ENCODE measurements at places on chromosomes 13 and 19. TPM values are rescaled to one million over a fixed set of nuclear protein-coding genes. Genes with fewer than 3 reads are reported as not detected.

Gene ZNF132
- 9.5 TPM for total RNA-seq

Gene C19orf85
- not detected for total RNA-seq

Gene SERPINE3
- not detected for total RNA-seq

Gene CYP4F2
- total RNA-seq = not detected

Gene ERFL
- total RNA-seq = 0.04 TPM

Gene OR7C1
- 0.04 TPM for total RNA-seq

Gene TTYH1
- 3.6 TPM for total RNA-seq

Gene EDDM13
- 0.27 TPM for total RNA-seq

Gene MYBPC2
- 49.8 TPM for total RNA-seq

Gene ZNF726
- 5.7 TPM for total RNA-seq

Gene KCNRG
- 2.1 TPM for total RNA-seq

Gene CNOT3
- 8.3 TPM for total RNA-seq

Gene NLRP9
- not detected for total RNA-seq

Gene PALM3
- total RNA-seq = 0.18 TPM

Gene RGCC
- total RNA-seq = 24.1 TPM

Gene GJB2
- 1.3 TPM for total RNA-seq

Gene AKT1S1
- total RNA-seq = 6.7 TPM
